GM06990 (cell line): ENCODE measurements at places on chromosomes 11 and 22.

DNA sequence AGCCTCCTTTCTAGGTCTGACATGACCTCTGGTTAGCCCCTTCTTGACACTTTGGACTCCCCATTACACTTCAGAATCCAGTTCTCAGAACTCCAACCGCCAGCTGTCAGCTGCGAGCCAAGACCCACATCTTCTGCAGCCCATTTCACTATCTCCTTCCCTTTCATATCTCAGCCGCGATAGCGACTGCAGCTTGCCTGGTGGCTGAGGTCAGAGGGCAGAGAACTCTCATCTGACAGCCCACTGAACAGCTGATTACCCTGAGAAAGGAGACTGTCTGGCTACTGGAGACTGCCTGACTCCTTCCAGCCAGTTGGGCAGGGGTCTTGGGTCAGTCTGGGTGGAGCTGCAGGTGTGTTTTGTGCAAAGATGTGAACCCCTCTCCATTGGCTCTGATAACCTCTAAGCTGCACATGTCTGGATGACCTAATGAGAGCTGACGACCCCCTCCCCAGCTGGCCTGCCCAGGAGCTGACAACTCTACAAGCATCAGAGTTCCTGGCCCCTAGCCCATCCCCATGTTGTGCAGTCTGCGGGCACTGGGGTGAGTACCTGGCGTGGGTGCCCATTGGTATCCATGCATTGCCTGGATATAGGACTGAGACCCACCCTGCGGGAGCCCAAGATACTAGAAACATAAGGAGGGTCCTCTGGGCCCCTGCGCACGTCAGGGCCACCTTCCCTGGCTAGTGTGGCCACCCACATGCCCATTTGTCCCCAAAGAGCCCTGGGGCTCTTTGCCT lies 1.1 kb downstream of the CHRM1 start:
- DNase-seq, result no peak

GRCh38 chr11:121497176-121497998 lies 44.6 kb upstream of the SORL1-AS1 start:
- no peak for DNase-seq

DNA sequence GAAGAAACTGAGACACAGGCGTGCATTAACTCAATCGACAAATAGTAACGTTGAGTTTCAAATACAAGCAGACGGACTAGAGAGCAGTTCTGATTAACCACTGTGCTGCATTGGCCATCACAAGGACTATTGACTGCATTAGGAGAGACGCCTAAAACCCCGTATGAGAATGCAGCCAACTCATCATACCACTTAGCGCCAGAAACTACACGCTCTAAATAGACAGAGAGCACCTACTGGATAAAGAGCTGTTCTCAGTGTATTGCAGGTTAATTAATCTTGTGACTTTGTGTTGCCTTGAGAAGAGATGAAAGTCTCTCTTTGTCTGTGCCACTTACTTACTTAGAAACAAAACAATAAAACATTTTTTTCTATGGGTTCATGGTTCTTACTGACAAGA lies 484.0 kb downstream of the OPCML start:
- DNase-seq, result no peak

DNA sequence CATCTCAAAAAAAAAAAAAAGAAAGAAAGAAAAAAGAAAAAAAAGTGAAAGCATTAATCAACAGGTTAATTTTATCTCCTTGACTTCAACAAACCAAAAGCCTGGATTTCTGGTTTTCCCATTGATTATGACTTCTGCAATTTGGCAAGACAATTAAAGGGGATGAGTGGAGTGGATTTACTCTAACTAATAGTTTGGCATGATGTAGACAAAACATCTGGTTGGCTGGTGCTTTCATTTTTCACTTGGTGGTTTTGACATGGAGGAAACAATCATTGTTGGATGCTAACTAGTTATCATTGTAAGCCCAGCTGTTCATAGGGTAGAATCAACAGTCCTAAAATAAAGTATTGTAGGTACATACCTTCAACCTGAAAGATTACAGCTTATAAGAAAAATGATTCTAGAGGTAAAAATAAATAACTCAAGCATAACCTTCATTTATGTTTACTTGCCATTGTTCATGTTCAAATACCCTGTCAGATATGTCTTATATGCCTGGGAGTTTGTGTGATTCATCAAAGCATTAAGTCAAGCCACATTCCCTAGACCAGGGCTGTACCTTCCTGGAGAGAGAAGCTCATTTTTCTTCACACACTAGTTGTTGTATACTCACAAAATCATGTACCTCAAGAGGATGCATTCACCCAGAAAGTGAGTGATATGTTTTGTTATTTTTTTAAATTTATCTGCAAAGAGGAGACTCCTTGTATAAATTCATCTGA lies 15.1 kb downstream of the FIBIN start:
- DNase-seq, result no peak

- no peak for DNase-seq
These were observed 1073.3 kb downstream of the TBC1D22A start for GRCh38 chr22:47835726-47836125.

GRCh38 chr11:64516226-64516625 lies 74.8 kb upstream of the SLC22A12 start:
- DNase-seq, result no peak

GRCh38 chr11:72856551-72857345 lies 42.5 kb downstream of the ATG16L2 start:
- DNase-seq, result no peak

- DNase-seq, result no peak
These were observed 54.3 kb downstream of the BCL2L13 start for GRCh38 chr22:17692841-17693240.

- no peak for DNase-seq
These were observed 169.3 kb downstream of the CASP12 start for GRCh38 chr11:104728927-104729326.

GRCh38 chr11:126702165-126702720 lies 298.3 kb downstream of the KIRREL3 start:
- DNase-seq, result no peak

GRCh38 chr22:36239401-36240171 lies at the start of gene APOL2:
TSS of gene APOL2 (minus strand) at chr22:36239527. CDS start at chr22:36233162, 6,365 bp downstream.
- DNase-seq, result peak; percentile 60

- no peak for DNase-seq
These were observed at the start of gene P2RX6 for GRCh38 chr22:21014726-21015465. TSS of gene P2RX6 (plus strand) at chr22:21015165. CDS start at chr22:21015175, 10 bp downstream.

DNA sequence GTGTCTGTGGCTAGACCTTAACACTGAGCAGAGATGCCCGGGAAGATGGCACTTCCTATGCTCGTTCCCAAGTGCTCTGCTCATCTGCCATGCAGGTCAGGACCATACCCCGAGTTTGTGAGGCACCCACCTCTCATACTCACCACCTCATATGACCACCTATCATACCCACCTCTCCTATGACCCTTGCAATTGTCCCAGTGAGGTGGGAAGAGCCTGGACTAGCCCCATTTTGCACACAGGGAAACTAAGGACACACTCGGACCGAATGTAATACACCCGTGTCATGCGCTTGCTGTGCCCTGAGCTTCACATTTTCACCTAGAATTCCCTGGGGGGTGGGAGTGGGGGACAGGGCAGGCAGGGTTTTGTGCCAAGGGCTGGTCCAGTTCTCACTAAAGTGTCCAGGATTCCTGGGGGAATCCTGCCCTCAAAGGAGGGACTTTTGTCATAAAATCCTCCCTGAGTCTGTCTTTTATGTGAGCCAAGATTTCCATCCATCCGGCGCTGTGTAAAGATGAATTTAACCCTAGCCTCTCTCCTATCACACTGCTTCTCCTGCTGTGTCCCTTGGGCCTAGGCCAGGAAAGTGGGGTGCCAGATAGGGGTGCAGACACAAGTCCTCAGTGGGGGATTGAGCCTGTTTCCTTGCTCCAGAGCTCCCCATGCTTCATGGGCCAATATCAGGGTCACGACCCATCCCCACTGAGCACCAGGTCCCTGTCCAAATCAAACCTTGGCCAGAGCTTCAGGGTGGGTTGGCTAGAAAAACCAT lies 20.0 kb downstream of the TPBGL start:
- DNase-seq, result no peak

DNA sequence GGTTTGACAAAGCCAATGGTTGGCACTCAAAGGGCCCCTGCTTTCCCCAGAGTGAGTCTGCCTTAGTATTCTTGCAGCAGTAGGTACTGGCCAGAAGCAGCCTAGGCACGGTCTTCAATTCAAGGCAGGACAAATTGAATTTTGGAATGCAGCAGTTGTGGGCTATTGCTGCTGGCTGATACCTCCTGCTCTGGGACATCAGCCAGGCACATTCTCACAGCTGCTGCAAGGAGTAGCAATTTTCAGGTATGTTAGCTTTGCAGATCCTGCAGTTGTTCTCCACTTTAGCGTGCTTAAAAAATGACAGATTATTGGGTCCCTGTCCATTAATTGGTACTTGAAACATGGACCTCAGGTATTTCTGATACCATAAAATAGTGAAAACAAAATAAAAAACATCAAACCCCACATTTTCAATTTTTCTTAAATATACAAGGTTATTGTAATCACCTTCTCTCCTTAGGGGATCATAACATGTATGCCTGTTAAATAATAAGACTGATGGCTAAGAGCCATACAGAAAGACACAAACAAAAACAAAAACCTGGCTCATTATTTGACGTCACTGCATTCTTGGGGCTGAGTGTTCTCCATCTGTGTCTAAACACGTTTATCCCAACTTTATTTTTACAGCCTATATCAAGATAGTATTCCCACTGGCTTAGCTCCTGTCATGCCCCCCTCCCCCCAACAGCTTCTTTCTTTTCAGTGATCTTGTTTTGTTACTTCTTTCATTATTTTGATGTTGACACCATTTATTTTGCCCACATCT lies 85.1 kb upstream of the CARD18 start:
- DNase-seq, result no peak

GRCh38 chr11:19673924-19674729 lies 38.5 kb upstream of the NAV2 start:
- DNase-seq, result no peak

GRCh38 chr11:134398079-134398444 lies 14.0 kb downstream of the B3GAT1 start:
- no peak for DNase-seq

- DNase-seq, result no peak
These were observed 8.2 kb upstream of the YWHAH start for GRCh38 chr22:31935961-31936635.

DNA sequence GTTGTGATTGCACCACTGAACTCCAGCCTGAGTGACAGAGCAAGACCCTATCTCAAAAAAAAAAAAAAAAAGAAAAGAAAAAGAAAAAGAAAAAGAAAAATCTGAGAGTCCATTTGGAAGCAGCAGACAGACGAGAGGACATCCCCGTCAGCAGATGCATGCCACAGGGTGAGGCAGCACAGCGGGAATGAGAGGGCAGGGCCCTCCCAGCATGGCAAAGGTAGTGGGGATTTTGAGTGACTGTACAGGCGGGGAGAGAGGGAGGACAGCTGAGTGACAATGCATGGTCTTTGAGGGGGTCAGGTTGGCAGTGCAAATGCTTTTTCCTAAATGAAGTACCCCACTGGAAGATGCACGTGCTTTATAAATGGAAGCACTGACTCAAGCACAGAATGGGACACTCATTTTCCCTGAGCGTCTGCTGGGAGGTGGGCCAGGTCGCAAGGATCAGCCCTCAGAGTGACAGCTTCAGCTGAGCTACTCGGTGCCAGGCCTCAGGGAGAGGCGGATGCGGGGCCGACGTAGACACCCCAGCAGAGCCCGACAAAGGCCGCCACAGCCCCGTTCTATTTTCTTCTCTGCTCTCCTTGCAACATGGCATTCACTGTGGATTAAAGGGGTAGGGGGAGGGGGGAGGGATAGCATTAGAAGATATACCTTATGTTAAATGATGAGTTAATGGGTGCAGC lies 113.5 kb downstream of the SHANK2 start:
- no peak for DNase-seq

- no peak for DNase-seq
These were observed 14.8 kb upstream of the P2RY2 start for GRCh38 chr11:73203322-73203721.

- DNase-seq, result no peak
These were observed 1.4 kb downstream of the TRIM34 start for GRCh38 chr11:5626196-5626595.

DNA sequence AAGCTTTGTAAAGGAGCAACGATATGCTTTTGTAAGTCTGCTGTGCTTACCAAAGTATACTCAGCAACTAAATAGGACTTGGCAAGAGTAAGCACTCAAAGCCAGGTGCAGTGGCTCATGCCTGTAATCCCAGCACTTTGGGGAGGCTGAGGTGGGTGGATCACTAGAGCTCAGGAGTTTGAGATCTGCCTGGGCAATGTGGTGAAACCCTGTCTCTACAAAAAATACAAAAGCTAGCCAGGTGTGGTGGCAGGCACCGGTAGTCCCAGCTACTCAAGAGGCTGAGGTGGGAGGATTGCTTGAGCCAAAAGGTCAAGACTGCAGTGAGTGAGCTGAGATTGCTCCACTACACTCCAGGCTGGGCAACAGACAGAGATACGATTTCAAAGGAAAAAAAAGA lies 67.5 kb downstream of the PAK1 start:
- DNase-seq, result no peak

DNA sequence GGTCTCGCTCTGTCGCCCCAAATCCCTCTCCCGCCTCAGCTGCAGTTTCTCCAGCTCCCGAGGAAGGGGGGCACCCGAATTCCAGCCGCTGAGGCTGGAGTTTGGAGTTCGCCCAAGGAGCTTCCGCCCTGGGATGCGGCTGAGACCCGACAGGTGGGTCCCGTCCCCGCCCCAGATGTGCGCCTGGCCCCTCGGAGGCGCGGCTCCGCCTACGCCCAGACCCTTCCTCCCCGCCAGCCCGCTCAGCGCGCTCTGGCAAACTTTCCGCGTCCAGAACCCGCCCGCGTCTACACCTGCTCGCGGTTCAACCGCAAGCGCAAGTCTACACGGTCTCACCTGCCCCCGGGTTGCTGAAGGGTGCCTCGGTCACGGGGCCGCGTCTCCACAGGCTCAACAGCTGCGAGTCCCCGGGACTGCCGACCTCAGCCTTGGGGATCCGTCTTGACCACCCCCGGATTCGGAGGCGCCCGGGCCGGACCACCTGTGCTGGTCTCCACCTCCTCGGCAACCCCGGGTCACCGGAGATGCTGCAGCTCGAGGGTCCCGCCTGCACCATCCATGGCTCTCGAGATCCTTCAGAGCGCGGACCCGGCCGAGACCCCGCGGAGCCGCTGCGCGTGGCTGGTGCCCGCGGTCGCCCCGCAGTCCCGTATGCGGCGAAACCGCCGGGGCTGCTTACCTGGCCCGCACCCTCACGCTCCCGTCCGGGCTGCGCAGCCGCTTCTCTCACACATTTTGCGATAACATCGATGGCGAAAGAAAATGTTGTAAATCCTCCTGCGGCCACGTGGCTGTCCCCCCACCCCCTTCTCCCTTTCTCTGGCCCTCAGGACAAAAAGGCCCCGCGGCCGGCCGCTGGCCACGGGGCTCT lies 63.6 kb downstream of the NFAM1 start:
- DNase-seq, result no peak

- DNase-seq, result no peak
These were observed 34.5 kb downstream of the CSTPP1 start for GRCh38 chr11:46970913-46971625.

- no peak for DNase-seq
These were observed 3.9 kb downstream of the ENDOD1 start for GRCh38 chr11:95093548-95093947.

DNA sequence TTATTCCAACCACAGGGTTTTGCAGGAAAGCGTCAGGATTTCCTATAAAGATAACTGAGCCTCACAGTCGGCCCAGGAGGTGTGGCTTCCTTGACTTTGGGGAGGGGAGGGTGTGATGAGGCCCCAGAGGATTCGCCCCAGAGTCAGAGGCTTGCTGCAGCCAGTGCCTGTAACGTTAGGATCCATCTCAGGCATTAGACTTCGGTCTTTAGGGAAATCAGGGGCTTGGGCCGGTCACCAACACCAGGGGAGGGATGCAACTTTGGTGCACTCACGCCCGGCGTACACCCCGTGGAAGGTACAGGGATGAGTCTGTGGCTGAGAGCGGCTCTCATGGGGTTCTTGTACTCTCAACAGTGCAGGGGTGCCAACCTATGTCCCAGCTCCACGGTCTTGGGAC lies 5.7 kb upstream of the ANO1 start:
- no peak for DNase-seq
